Karpas-422 (cell line): ENCODE measurements at places on chromosomes 5 and 9.

GRCh38 chr5:138732933-138733332 is 20.3 kb upstream of the CTNNA1 start:
- DNase-seq: no peak

GRCh38 chr5:127705120-127705892 is 2.1 kb downstream of the CCDC192 start:
- DNase-seq: peak; percentile 50

DNA sequence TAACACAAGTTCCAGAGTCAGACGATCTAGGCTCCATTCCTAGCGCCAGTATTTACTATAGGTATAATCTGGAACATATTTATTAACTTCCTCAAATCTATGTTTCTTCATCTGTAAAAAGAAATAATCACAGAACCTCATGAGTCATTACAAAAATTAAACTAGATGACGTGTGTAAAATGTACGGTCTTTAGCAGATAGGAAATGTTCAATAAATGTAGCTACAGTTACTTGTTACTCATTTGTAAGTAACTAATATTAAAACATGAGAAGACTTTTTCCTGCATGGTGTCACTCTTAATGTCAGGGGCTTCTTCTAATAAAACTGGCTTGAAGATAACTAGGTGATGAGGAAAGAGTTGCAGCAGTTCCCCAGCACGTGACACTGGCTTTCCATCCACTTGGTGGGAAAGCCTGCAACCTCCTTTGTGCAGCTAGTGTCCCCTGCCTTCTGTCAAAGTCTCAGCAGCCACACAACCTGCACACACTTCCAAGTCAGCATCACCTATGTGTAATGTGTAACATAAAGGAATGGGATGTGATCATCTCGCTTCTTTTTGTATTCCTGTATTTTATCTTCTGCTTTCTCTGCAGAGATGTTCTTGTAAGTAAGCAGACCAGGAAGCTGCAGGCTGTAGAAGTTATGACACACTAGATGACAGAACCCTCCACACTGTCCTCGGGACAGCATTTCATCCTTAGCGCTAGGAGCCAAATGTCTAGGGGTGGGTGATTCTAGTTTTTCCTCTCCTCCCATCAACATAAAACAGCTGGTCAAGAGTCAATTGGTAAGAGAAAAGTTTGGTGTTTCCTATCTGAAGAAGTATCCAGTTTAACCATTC is 1.8 kb upstream of the JAKMIP2 start:
- DNase-seq: no peak

DNA sequence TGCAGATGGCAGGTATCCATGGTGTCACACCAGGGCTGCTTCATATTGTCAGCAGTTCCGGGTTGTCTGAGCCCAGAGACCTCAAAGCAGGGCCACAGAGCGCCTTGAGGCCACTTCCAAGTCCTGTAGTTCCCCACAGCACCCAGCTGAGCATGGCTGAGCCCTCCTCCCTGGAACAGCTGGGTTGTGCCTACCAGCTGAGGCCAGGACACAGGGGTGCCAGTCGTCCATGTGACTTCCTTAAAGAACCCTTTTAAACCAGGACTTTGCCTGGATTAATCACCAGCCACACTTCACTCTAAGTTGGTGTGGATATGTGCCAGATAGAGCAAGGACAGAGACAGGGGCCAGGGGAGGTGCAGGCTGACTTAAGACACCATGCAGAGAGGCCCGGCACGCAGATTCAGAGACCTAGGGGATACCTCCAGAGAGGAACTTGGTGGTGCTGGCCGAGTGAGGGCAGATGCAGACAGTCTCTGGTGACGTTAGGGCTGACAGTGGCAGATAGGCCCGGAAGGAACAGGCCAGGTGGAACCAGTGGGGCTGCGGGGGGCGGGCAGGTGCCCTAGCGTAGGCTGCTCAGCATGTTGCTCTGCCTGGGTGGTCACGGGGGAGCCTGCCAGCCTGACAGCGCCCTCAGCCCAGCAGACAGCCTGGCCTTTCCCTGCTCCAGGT is 142.7 kb downstream of the CACNA1B start:
- no peak for DNase-seq

GRCh38 chr5:163614787-163615186 is 109.4 kb downstream of the MAT2B start:
- no peak for DNase-seq

- DNase-seq: no peak
Measured at GRCh38 chr5:149951138-149951749, 6.7 kb upstream of the PDE6A start.

DNA sequence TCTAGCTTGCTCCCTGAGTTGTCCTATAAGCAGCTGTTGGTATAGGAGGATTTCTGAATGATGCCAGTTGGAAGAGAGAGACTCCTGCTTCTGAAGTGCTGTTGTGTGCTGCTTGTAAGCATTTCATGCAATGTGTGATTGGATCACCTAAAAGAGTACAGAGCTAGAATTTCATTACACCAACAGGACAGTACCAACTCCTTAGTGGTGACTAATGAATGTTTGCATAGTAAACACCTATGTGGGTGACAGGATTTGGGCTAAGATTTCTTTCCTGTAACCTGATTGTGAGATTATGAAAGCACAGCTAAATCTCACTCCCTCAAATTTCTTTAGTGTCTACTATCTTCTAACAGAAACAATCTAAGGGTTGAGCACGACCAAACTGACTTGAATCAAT is 67.0 kb downstream of the GCNT1 start:
- no peak for DNase-seq

- no peak for DNase-seq
Measured at GRCh38 chr5:43572357-43572756, 15.5 kb upstream of the PAIP1 start.

GRCh38 chr5:10069637-10070313 is 179.9 kb downstream of the ATPSCKMT start:
- DNase-seq: no peak

- peak; percentile 91 for DNase-seq
Measured at GRCh38 chr9:94603259-94604160, 9.9 kb upstream of the FBP2 start.

- no peak for DNase-seq
Measured at GRCh38 chr5:136404616-136405015, 39.3 kb upstream of the TRPC7 start.

DNA sequence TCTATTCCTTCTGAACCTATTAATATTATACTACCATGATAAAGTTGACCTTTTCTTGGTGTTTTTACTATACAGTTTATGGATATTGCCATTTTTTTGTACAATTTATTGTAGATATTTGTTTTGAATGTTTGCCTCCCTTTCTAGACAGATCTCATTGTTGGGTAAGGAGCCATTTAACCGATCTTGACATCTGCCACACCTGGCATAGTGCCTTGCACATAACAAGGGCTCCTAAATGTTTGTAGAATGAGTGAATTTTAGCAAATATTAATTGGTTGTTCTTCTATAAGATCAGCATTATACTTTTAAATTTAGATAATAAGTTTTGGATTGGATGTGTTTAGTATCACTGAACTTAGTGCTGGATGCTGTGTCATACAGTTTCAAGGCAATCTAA is 175.3 kb downstream of the GDNF start:
- DNase-seq: no peak

GRCh38 chr5:167593329-167594060 is 698.0 kb upstream of the WWC1 start:
- DNase-seq: no peak

GRCh38 chr9:7592321-7593316 is 207.0 kb downstream of the DMAC1 start:
- no peak for DNase-seq

DNA sequence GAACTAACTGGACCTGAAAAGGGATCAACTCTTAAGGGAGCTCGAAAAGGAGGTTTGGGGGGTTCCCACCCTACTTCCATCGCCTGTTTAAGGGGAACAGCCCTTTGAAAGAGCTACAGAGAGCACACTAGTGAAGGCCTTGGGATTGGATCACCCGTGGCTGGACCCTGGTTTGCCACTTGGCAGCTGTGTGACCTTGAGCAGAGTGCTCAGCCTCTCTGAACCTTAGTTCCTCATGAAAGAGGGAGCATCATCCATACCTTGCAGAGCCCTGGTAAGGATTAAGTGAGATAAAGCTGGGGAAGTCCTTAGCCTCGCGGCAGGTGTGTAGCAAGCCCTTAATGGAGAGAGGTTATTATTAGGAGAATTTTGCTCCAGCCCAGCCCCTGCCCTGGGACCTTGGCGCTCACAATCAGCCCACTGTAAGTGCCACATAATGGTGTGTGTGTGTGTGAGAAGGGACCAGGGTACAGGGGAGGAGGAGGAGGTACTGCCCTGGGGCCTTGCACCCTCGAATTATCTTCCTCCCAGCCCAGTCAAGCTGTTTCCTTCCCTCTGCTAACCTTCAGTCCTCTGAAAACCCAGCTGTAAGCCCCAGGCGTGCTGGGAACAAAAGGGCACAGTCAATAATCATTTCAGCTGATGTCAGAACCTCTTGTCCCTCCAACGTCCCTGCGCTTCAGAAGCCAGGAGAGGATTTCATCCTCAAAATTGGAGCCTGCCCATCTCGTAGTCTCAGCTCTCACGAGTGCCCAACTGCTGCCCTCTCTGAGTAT is 42.9 kb downstream of the FOXI1 start:
- no peak for DNase-seq

DNA sequence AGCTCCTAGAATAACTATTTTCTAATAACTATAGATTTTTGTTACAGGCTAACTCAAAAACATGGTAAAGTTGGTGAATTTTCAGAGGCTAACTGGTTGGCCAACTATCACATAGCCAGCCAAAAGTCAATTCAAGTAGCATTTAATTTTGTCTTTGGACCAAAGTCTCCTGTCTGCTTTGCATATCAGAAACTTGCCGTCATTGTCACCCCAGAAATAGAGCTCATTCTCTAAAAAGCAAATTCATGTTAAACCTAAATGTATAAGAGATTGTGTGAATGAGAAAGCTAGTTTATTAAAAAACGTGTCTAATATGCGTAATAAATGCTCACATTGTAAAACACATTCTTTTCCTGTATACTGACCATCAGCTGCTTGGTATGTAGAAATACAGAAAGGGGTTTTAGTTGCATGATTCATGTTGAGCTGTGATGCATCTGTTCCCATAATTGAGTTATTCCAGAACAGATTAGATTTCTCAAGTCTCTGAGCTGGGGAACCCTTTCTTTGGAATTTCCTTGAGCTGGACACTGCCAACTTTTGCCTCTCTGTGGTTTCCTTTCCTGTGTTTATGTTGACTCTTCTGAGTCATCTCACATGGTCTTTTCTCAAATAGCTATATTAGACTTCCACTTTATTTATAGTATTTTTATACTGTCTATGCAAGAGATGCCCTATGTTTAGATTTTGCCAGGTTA is 7.3 kb downstream of the SRFBP1 start:
- no peak for DNase-seq

- no peak for DNase-seq
Measured at GRCh38 chr9:87478226-87478992, 19.3 kb upstream of the DAPK1 start.

DNA sequence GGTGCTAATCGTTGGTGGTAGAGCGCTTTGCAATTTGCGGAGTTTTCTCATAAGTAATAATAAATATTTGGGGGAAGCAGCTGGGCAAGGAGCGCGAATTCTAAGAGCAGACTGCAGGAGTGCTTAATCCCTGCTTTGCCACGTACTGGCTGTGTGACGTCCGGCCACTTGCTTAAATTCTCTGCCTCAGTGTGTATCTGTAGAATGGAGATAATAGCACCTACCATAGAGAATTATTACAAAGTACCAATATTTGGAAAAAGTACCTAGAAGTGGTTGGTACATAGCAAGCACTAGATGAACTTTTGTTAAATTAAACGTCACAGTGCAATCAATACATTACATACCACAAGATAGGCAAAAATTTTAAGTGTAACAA is 598 bp upstream of the TMED7 start:
- DNase-seq: no peak

DNA sequence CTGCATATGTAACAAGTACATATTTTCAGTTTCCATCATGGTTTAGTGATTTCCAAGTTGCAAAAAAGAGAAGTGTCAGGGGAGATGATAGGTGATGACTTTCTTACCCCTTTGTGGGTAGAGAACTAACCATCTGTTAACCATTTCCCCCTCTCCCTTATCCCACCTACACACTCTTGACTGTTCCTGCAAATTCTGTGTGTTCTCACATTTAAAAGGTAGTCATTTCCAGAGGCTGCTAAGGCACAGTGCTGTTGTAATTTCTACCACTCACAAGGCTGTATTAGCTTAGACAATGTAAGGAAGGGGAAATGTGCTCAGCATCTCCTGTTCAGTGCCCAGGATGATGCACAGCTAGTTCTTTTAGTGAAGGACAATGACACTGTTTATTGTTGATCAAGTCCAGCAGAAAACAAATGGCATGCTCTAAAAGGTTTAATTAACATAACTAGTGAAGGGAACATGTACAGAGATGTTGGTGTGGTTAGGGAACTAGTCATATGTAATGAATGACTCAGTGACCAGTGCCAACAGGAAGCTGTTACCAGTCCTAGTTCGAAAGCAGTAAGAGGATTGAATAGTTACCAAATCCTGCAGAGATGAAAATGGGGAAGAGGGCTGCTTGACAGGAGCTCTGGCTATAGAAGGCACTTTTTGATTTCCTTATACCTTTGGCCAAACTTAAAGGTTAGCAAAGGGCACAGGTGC is 165.1 kb downstream of the PLK2 start:
- DNase-seq: no peak

DNA sequence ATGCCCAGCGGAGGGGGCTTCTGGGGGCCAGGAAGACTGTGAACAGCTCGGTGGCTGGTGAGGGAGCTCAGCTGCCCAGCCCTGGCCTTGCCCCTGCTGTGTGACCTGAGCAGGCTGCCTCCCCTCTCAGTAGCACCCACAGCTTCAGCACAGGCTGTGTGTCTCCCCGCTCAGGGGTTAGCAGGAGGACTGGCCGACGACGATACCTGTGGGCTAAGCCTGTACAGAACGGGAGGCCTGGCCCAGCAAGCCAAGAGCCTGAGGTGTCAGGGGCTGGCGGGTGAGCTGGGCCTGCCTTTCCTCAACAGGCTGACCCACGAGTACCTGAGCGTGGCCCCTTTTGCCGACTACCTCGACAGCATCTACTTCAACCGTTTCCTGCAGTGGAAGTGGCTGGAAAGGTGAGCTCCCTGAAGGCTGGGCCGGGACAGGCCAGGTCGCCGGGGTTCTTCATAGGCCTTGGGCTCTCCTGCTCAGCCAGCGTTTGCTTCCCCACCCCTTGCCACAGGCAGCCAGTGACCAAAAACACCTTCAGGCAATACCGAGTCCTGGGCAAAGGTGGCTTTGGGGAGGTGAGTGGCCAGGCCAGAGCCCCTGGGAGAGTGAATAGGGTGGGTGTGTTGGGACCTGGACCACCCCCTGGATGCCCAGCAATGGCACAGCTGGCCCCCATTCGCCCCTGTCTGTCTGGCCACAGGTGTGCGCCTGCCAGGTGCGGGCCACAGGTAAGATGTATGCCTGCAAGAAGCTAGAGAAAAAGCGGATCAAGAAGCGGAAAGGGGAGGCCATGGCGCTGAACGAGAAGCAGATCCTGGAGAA is 6.6 kb downstream of the GRK6 start:
- no peak for DNase-seq

GRCh38 chr5:174816858-174817257 is 92.5 kb downstream of the MSX2 start:
- peak; percentile 50 for DNase-seq

DNA sequence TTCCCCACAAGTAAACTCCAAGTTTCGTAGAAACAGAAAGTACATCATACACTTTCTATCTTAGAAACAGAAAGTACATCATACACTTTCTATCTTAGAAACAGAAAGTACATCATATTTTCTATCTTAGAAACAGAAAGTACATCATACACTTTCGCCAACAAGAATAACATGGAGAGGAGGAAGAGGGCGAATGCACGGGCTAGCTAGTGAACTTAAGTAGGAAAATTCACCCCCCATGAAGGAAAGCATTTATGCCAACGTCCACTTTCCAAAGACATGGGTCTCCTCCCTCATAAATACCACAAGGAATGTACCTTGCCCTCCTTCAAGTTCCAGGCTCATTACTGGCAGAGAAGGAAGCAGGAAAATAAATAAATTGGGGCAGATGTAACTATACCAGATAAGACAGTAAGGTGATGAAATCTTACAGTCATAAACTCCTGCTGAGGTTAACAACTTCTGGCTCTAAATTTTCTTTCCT is 64.7 kb downstream of the FRMD3 start:
- DNase-seq: no peak
